ENCODE measurements at places on chromosomes 12 and 14. TPM values are rescaled to one million over a fixed set of nuclear protein-coding genes. Genes with fewer than 3 reads are reported as not detected.

GRCh38 chr12:63814146-63814772 lies 30.2 kb upstream of the SRGAP1 start:
- DNase-seq, result no peak
- no peaks in the 10 kb centered on the region for H3K36me3 ChIP-seq
- H3K4me1 ChIP-seq, result no peaks in the 10 kb centered on the region
- H3K27ac ChIP-seq, result no peak overlapping the region

- no peaks in the 10 kb centered on the region for H3K4me1 ChIP-seq
- H3K4me3 ChIP-seq, result no peak overlapping the region
- no peak overlapping the region for H3K27ac ChIP-seq
- H3K36me3 ChIP-seq, result no peaks in the 10 kb centered on the region
- H3K27me3 ChIP-seq, result no peaks in the 10 kb centered on the region
Measured at GRCh38 chr14:53979747-53980642, 23.4 kb upstream of the BMP4 start.

DNA sequence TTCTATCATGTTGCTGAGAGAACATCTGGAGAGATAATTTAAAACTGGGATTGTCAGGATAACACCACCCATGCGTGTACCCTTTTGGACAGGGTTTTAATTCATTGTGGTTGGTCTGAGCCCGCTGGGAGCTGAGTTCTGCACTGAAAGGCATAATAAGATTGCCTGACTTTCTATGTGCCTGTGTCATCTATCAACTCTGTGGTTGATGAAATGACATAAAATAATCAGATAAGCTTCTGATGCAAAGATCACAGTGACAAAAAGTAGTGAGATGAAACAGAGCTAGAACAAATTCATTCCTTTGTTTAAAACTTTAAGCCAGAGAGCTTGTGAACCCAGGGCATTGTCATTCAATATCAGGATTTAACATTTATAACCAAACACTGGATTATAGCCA lies 98.7 kb downstream of the BBS10 start:
- no peak for DNase-seq
- H3K27me3 ChIP-seq, result no peaks in the 10 kb centered on the region
- H3K36me3 ChIP-seq, result no peaks in the 10 kb centered on the region

DNA sequence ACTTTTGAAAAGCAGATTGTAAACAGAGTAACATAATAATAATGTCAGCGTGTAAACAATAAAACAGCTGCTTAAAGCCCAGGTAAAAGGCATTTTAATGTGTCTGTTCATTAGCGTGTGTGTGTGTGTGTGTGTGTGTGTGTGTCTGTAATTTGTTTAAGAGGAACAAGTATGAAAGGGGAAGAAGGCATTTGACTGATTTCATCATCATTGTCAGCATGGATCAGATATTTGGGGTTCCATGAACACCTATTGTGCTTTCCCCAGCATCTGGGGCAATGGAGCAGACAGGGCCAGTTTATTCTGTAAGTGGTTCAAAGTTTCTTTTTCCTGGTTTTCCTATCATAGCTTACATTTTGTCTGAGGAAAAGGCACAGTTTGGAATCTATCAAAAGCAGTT lies 28.9 kb downstream of the SLC25A21 start:
- DNase-seq, result no peak
- no peak overlapping the region for H3K4me3 ChIP-seq
- no peaks in the 10 kb centered on the region for H3K4me1 ChIP-seq

GRCh38 chr12:103901518-103902173 lies 28.6 kb upstream of the HSP90B1 start:
- no peak for DNase-seq
- no peak overlapping the region for H3K4me3 ChIP-seq
- H3K27me3 ChIP-seq, result no peaks in the 10 kb centered on the region
- H3K27ac ChIP-seq, result no peak overlapping the region
- H3K36me3 ChIP-seq, result no peaks in the 10 kb centered on the region

DNA sequence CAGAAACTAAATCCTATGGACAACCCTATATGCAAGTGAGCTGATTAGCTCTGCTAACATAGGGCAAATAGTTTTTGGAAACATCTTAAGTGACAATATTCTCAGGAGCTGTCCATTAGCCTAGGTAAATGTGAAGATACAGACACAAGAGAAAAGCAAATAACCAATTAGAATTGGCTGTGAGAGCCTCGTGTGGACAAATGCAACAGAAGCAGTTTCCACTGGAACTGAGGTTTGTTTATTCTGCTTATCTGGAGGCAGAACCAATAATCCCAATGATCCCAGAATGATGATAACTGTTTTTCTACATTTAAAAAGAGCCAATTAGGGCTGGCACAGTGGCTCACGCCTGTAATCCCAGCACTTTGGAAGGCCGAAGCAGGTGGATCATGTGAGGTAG lies 43.2 kb upstream of the YAF2 start:
- no peak overlapping the region for H3K27ac ChIP-seq
- H3K4me1 ChIP-seq, result no peaks in the 10 kb centered on the region
- no peak for DNase-seq
- H3K36me3 ChIP-seq, result no peaks in the 10 kb centered on the region
- no peak overlapping the region for H3K4me3 ChIP-seq

GRCh38 chr14:105387530-105387922 lies 10.8 kb upstream of the TEX22 start:
- no peaks in the 10 kb centered on the region for H3K27me3 ChIP-seq
- no peak overlapping the region for H3K4me3 ChIP-seq
- no peak for DNase-seq
- H3K27ac ChIP-seq, result no peak overlapping the region
- H3K36me3 ChIP-seq, result peaks cover 89% of the 10 kb centered on the region
- H3K4me1 ChIP-seq, result peaks cover 29% of the 10 kb centered on the region

Gene ARG2
- total RNA-seq, result 1.8 TPM

Gene OVCH1
- 0.20 TPM for total RNA-seq

- H3K4me3 ChIP-seq, result no peak overlapping the region
- H3K4me1 ChIP-seq, result peaks cover 34% of the 10 kb centered on the region
- H3K27me3 ChIP-seq, result no peaks in the 10 kb centered on the region
- no peaks in the 10 kb centered on the region for H3K36me3 ChIP-seq
- H3K27ac ChIP-seq, result no peak overlapping the region
Measured at GRCh38 chr12:108630481-108631207, 3.0 kb downstream of the SELPLG start.

GRCh38 chr14:80269353-80269925 lies 58.1 kb upstream of the DIO2 start:
- no peaks in the 10 kb centered on the region for H3K27me3 ChIP-seq
- H3K27ac ChIP-seq, result no peak overlapping the region
- no peak for DNase-seq
- no peaks in the 10 kb centered on the region for H3K36me3 ChIP-seq
- no peak overlapping the region for H3K4me3 ChIP-seq
- H3K4me1 ChIP-seq, result no peaks in the 10 kb centered on the region

Gene RNFT2
- total RNA-seq, result 5.9 TPM

Gene PPP4R4
- total RNA-seq, result 4.6 TPM

Gene KLHDC1
- 6.6 TPM for total RNA-seq

GRCh38 chr12:66713984-66714383 lies 35.1 kb upstream of the GRIP1 start:
- no peaks in the 10 kb centered on the region for H3K4me1 ChIP-seq
- H3K27me3 ChIP-seq, result no peaks in the 10 kb centered on the region
- H3K4me3 ChIP-seq, result no peak overlapping the region
- DNase-seq, result no peak

DNA sequence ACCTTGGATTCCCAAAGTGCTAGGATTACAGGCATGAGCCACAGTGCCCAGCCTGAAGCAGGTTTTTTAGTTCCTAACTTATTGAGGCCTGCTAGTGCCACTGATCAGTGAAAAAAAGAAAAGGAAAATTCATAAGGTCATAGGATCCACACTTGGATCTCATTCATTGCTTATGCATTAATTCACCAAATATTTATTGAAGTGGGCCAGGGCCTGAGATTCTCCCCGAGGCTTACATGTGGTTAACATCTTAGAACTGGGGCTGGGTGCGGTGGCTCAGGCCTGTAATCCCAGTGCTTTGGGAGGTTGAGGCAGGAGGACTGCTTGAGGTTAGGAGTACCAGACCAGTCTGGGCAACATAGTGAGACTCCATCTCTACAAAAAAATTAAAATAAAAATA lies 29.5 kb upstream of the MAP1LC3B2 start:
- H3K4me3 ChIP-seq, result no peak overlapping the region
- H3K36me3 ChIP-seq, result no peaks in the 10 kb centered on the region
- DNase-seq, result no peak
- H3K27me3 ChIP-seq, result no peaks in the 10 kb centered on the region
- H3K27ac ChIP-seq, result peak overlapping the region; percentile 79

Measured in tibial nerve (tissue), 4 donors.